Pancreas (tissue), 10 donors: ENCODE measurements at places on chromosomes 1 and 21.

DNA sequence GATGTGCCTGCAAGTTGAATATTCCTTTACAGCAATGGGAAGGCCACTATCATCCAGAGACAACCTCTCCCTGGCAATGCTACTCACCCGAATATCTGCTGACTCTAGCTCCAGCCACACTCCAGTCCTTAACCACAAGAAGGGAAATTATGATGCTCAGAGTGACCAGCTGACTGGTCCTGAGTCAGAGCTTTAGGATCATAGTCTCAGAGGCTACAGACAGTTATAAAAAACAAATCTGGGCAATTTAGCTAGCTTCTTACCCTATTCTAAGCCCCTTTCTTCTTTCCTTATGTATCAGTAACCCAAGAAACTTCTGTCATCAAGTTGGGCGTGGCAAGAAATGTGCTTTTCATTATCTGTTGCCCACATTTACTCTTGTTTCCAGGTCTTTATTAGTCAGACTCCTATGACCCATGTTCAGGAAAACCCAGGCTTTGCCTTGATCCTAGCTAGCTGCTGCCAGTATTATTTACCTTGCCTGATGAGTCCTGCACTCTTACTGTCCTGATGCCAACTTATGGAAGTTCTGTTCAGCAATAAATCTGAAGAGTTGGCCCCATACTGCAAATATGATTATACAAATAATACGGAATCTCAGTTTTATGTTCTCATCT lies 207.0 kb downstream of the TTLL7 start:
- DNase-seq = no peak

GRCh38 chr21:42106425-42106824 lies 35.3 kb downstream of the UMODL1 start:
- no peak for DNase-seq

DNA sequence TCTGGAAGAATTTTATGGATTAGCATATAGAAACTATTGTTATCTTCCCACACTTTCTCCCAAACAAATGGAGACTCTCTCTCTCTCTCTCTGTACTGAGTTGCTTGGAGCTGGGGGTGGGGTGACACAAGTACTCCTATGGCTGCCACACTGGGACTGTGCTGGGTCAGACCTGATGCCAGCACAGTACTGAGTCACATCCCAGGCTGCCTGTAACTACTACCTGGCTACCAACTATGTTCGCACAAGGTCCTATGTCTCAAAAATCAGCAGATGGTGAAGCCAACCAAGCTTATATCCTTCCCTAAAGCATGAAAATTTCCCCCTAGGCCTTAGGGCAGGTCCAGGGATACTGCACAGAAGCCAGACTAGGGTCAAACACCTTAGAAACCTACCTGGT lies 66.6 kb downstream of the FAF1 start:
- DNase-seq = no peak

- DNase-seq = no peak
Measured at GRCh38 chr1:177849130-177849529, 120.7 kb downstream of the SEC16B start.

DNA sequence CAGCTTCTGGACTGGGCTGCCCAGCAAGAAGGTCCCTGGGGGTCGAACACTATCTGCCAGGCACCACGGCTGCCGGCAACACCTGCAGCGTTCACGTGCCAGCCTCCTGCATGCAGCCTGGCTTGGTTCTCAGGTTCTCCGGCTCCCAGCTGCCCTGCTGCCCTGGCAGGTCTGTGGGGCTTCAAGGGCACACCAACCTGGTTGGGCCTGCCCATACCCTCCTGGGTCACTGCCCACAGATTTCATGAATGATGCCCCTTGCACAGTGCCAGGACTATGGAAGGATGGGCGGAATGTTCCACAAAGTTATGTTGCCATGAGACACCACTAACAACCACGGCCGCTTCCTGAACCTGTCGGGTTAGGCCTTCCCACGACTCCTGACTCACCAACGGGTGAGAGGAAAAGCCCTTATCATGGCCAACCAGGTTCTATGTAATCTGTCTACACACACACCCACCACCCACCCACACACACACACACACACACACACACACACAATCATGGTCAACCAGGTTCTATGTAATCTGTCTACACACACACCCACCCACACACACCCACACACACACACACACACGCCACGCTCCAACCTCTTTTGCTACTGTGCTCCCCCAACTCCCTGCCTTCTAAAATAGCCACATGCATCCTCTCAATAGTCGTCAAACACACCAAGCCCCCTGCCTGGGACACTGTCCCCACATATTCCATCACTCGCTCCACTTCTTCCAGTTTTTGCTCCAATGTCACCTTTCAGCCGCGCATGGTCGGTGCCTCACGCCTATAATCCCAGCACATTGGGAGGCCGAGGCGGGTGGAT lies 32.2 kb downstream of the HSPG2 start:
- DNase-seq = peak; percentile 96

DNA sequence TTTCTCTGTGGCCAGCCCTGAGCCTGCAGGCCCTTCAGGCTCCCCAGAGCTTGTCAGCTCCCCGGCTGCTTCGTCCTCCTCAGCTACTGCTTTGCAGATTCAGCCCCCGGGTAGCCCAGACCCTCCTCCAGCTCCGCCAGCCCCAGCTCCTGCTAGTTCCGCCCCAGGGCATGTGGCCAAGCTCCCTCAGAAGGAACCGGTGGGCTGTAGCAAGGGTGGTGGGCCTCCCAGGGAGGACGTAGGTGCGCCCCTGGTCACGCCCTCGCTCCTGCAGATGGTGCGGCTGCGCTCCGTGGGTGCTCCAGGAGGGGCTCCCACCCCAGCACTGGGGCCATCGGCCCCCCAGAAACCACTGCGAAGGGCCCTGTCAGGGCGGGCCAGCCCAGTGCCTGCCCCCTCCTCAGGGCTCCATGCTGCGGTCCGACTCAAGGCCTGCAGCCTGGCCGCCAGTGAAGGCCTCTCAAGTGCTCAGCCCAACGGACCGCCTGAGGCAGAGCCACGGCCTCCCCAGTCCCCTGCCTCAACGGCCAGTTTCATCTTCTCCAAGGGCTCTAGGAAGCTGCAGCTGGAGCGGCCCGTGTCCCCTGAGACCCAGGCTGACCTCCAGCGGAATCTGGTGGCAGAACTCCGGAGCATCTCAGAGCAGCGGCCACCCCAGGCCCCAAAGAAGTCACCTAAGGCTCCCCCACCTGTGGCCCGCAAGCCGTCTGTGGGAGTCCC lies 45.4 kb downstream of the YARS1 start:
- DNase-seq = peak; percentile 56

- DNase-seq = no peak
Measured at GRCh38 chr21:28604946-28605537, 387.6 kb downstream of the LTN1 start.

DNA sequence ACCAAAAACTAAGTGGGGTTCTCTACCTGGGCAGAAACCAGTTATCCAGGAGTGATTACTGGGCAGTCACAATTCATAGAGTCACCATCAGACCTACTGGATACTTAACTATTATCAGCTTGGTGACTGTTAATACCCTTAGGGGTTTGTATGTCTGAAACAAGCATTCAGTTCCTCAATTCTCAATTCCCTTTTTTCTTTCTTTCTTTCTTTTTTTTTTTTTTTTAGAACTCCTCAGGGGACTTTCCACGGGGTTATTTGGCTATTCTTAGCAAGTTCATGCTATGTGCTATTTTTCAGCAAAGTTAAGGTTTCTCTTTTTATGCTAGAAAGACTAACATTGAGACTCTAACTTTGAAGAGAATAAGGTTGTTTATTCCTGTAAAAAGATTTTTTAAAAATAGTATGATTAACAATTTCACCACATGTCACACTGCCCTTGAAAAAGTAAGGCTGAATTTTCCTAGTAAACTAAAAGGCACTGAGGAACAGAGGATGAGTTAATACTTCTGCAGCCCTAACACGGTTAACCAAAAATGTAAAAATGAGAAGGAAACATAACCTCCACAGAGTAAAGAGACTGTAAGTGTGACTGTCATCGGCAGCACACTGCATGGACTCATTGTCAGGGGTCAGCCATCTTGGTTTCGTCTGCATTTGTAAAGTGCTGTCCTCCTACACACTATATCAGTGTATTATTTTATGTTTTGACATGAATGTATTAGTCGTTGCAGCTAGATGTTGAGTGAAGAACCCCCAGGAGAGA lies 310.2 kb downstream of the NTNG1 start:
- DNase-seq = no peak

DNA sequence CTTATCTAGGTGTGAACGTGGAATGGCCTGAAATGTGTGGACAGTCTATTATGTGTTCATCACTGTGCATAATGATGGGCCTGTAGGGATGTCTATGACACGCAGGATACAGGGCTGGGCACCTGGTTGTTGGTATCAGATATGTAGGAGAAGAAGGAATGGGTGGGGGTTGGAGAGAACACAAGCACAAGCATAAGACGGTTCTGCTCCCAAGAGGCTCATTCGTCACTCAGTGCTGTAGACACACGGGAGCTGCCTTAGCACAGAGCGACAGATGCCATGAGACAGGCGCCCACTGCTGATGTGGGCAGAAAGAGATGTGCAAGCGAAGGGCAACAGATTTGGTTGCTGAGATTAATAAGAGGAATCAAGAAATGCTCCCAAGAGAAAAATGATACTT lies 256.2 kb downstream of the DISC1 start:
- no peak for DNase-seq

- peak; percentile 83 for DNase-seq
Measured at GRCh38 chr1:152458384-152459185, 44.5 kb upstream of the CRNN start.

DNA sequence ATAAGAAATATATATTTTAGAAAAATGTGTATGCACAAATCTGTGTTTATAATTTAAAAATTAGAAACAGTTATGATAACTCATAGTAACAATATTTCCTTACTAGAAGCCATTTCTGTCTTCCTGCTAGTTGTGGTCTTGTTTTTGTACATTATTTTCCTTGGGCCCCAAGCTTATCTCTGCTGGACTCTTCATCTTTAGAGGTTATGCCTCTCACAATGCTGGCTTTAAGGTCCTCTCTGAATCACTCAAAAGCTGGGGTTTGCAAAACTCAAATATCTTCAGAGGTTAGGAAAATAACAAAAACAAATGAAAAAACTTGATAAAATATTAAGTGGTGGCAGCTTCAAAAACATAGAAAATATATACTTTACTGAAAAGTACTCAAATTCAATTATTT lies 133.8 kb downstream of the PTPRC start:
- no peak for DNase-seq

DNA sequence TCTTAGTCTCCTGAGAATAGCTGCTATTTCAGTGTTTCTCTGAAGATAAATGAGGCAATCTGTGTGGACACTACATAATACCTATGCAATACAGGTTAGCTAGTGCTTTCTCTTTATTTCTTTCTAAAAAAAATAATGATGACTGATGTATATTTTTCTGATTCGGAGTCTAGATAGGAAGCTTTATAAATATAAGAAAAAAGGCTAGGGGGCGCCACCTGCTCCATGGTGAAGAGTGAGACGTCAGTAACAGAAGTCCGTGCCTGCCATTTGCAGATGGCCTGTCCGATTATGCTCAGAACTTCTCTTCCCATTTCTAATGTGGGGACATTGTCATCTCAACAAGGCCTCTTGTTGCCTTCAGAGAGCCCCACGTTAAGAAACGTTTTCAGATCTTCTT lies 26.4 kb downstream of the QSOX1 start:
- no peak for DNase-seq

GRCh38 chr1:157455318-157455717 lies 97.0 kb downstream of the FCRL5 start:
- DNase-seq = no peak

GRCh38 chr1:100229681-100230443 lies 19.8 kb downstream of the DBT start:
- no peak for DNase-seq

- DNase-seq = no peak
Measured at GRCh38 chr1:62516600-62516999, 79.8 kb downstream of the USP1 start.
